ENCODE measurements at places on chromosomes 6 and 20.

DNA sequence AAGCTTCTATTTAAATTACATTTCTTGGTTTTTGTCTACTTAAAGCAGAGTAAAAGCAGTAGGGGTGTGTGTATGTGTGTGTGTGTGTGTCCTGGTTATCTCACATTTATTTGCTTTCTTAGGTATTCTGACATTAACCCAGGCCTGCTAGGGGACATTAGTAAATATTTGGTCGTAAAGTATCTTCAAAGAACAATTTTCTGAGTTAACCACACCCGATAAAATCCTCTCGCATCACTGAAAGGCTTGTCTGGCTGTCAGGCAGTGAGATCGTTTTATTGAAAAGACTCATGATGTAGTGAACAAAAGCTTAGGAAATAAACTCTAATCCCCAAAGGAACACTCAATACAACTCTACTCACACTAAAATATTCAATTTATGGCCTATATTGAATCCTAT, 77.9 kb downstream of the ZNF217 start:
- no peak for DNase-seq

- DNase-seq, result no peak
Observed at GRCh38 chr6:154359161-154359574, 2.6 kb upstream of the IPCEF1 start.

DNA sequence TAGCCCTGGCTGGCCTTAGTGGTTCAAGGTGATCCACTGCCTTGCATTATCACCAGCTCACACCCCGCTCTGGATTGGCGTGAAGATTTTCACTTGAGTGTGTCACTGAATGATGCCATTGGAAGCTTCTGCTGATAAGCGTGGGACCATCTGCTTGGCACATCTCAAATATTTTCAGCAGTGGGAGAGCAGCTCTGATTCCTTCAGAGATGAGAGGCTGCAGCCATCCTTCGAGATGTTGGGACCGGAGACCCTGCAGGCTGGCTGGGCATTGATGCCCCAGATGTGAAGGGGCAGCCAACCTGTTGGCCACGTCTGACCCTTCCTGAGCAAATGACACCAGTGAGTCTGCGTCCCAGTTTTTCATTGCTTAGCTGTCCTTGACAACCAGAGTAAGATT, at the start of gene MAS1:
TSS of gene MAS1 (plus strand) at position 197 of the 400 bp plus-strand sequence. CDS start 15,968 bp downstream, outside the sequence.
- no peak for DNase-seq

DNA sequence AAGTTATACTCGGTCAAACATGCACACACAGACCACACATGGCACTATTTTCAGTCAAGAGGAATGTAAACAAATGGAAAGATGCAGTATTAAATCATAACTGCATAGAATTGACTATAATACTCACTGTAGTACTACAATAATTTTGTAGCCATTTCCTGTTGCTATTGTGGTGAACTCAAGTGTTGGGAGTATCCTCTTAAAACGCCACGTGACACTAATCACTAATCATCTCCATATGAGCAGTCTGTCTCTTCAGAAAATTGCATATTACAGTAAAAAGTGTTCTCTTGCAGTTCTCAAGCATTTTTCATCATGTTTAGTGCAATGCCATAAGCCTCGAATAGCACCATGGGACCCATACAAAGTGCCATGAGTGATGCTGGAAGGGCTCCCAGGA, 258.7 kb upstream of the ID4 start:
- DNase-seq, result peak; percentile 6

- DNase-seq, result no peak
Observed at GRCh38 chr20:45339084-45339483, 9.1 kb downstream of the SDC4 start.

DNA sequence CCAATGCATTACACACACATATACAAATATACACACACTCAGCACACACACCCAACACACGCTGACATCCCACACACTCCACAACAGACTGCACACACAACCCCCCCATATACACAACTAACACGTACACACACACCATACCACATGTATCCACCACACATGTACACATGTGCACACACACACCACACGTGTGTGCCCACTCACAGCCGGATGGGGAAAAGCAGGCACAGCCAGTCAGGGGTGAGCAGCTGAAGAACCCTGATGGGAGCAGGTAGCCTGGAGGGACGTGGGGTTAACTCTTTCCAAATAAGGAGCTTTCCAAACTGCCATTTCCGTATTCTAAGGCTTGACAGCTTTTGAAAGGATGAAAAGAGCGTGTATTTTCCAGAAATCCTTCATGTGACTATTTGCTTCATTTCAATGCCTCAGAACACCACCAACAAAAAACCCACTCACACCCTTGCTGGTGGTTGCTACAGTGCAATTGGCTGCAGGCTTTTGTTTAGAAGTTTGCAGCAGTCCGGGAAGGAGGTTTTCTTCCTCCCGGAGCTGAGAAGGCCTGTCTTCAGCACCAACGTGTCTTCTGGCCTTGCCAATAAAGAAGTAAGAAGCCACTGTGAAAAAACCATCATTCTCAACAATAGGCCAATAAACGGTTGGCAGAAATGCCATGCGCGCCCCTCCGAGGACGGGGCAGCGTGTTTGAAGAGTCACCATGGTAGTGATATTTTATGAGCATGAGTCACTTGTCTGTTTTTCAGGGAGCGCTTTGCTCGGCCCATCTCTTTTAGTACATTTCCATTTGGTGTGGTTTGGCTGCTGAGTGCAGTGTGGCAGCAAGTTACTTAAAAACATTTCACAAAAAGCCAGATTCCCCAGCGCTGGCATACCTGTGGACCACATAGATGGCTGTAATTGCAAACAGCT, 131.3 kb upstream of the GMDS start:
- no peak for DNase-seq

GRCh38 chr20:17698384-17698783, 1.4 kb upstream of the BANF2 start:
- DNase-seq, result peak; percentile 57

DNA sequence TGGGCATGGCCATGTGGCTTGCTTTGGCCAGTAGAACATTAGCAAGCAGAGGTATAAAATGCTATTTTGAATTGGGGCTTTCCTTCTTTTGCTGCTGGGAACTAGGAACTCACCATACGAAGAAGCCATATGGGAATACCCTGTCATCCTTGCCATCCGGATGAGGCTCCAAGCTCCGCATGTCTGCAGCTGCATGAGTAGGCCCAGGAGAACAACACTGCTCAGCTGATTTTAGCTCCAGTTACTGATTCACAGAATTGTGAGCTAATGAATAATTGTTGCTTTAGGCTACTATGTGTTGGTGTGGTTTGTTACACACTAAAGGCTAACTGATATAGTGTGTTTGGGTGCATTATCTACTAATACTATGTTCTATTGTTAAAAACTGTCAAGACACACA, 2.7 kb upstream of the PLCB4 start:
- DNase-seq, result no peak
